ENCODE measurements at places on chromosomes 2 and 18.

DNA sequence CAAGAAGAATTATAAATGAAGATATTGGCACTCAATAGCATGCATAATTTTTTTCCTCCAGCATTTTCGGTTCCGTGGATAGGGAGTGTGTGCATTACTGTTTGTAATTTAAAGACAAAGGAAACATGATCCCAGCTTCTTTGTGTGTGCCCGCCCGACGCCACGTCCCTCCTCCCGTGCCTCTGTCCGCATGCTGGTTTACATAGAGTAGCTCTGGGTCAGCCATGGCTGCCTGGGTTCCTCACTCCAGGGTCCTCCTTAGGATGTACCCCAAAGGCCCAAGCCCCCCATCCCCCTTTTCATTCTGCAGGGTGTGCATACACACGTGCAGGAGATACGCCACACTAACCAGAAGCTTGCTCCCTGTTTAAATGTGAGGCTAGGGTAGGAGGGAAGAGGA, 214.7 kb downstream of the KLHL29 start:
- no peak for DNase-seq

DNA sequence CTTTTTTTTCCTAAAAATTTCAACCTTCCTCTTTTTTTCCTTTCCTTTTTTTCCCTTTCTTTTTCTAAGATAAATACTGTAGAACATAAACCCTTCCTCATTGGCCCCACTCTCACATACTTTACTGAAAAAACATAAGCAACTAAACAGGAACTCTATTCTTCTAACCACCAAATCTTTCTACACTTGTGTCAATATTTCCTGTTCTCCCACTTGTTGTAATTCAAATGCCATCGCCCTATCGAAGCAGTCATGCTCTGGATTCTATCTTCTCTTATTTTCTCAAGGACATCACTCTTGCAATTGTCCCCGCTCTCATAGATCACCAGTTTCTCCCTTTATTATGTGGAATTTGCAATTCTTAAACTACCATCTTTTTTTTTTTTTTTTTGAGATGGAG, 20.2 kb upstream of the SSB start:
- no peak for DNase-seq

- no peak for DNase-seq
Measured at GRCh38 chr2:14896330-14897030, 264.0 kb downstream of the LRATD1 start.

- DNase-seq, result no peak
Measured at GRCh38 chr2:29601321-29601720, 320.1 kb downstream of the ALK start.

- no peak for DNase-seq
Measured at GRCh38 chr2:202848813-202849212, 22.8 kb downstream of the ICA1L start.

DNA sequence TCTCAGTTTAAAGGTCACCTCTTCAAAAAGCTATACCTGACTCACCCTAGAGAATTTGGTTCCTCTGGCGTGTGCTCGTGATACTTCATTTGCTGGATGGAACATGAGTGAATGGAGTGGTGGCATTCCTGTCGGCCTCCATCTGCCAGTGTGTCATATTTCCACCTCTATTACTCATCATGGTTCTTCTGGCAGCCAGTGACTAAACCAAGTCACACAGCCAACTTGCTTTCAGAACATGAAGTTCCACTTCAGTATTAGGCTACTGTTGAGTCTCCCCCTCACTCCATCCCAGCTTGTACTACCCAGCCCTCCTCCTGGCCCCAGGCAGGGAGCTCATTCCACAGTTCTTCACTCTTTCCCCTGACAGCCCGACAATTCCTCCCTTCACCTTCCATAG, 169.8 kb downstream of the MREG start:
- DNase-seq, result peak; percentile 98

DNA sequence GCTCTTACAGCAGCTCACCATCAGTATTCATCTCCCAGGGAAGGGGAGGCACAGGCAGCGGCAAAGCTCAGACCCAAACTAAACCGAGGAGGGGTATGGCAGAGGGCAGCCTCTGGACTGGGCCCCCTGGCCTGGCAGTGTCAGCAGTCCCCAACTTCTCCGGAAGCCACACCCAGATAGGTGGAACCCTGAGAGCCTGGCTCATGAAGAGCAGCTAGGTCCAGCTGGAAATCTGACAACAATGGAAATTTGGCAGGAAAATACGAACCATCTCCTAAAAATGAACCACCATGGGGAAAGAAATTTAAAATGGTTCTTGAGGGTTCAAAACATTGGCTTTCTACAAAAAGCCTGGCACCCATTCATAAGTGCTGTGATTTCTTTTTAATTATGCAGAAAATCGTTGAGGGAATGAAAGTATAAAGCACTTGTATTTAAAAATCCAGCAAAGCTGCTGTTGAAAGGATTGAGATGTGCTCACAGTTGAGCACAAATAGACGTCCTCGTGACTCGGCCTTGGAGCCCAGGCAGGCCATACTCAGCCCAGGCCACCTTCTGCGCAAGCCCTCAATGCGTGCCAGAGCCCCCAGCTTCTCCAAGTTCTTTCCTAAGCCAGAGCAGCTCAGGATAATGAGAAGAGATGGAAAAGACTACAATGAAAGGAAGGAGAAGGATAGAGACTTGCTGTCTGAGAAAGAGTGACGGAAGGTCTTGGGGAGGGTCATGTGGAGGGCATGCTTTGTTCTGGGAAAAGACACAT, 93.0 kb downstream of the COL6A3 start:
- DNase-seq, result no peak

DNA sequence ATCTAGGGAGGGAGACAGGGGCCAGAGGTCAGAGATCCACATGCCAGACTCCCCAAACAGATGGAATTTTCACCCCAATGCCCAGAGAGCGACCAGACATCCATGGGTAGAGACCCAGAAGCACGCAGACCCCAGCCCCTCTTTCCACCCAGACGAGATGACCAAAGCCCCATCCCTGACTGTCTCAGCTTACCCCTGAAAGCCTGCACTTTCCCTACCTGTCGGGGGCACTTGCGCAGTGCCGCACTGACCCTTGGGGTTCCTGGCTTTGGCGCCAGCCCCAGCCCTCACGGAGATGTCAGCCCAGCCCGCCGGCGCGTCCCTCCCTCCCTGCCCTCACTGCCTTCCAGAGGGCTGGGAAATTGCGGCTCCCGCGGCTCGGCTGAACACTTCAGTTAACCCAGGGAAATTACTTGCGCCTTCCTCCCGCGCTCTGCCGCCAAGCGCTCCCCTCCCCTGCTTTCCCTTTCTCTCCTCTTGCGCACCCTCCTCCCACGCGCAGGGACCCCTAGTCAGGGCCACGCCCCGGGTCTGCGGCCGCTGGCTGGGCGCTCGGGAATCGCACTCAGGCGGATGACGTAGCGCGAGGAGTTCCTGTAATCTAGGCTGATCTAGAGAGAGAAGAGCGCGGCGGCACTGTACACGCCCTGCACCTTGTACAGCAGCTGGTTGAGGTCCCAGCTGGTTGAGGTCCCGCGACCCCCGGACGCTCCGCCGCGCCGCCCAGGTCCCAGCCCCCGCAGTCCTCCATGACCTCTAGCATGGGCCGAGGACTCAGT, 12.0 kb downstream of the ALPG start:
- peak; percentile 17 for DNase-seq

- DNase-seq, result no peak
Measured at GRCh38 chr2:7057865-7058400, 140.7 kb downstream of the RNF144A start.

DNA sequence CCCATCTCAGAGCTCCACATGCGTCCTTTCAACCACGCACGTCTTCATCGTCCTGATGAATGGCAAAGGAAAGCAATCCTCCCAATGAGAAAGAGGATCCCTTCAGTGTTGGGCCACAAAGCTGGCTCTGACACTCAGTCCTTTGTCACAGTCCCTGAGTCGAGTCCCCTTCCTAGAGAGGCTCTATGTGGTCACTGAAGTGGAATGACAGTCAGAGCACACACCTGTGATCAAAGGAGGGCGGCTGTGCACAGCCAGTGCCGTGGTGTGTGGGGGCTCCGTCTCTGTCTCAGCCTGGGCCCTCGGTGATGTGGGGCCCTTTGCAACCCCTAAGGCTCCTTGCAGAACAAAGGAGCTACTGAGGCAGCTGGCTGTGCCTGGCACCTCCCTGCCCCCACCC, 157.3 kb upstream of the APCDD1 start:
- DNase-seq, result no peak

GRCh38 chr2:101076581-101076980, 74.5 kb downstream of the RPL31 start:
- no peak for DNase-seq

- DNase-seq, result no peak
Measured at GRCh38 chr2:151030663-151031230, 230.9 kb downstream of the RBM43 start.

DNA sequence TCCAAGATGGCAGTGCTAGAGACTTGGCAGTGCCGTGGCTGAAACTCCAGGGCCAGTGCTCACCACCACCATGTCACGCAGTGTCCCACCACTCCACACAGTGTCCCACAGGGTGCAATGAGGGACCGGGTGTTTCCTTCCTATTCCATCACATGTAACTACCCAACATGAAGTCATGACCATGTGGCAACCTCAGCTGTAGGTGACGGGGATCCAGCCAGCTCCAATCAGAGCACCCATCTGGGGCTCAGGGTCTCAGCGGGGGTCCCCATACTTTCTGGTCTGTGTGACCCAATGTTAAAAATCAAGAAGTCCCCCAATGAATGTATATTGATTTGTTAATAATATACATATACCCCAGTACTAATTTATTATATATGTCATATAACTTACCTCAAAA, 52.1 kb downstream of the PTGR3 start:
- no peak for DNase-seq

GRCh38 chr2:106667478-106668070, 180.4 kb downstream of the CD8B2 start:
- DNase-seq, result no peak

DNA sequence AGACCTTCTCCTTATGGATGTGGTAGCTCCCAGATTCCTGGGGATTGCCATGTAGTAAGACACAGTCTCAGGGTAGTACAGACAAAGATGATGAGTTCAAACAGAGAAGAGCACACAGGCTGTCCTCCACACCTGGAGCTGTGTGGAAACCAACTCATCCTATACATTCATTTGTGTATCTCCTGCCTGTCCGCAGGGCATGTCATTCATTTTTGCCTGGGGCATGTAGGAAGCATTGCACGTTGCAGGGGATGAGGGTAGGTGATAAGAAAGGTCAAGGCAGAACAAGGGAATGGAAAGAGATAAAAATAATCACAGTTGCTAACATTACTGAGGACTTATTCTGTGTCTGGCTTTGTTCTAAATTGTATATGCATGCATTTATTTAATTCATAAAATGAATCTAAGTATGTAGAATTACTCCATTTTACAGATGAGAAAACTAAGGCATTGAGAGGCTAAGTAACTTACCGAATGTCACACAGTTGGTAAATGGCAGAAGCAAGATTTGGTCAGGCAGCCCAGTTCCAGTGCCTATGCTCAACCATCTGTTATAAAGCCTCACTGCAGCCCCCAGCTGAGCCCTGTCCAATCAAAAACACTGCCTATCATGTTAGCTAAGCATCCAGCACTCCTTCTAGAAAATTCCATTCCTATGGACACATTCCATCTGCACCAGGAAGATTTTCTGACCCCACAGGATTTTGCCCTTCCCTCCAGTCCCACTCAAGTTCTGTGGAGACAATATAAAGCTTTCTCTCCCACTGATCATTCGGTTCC, 81.0 kb downstream of the SUMO1 start:
- DNase-seq, result no peak

DNA sequence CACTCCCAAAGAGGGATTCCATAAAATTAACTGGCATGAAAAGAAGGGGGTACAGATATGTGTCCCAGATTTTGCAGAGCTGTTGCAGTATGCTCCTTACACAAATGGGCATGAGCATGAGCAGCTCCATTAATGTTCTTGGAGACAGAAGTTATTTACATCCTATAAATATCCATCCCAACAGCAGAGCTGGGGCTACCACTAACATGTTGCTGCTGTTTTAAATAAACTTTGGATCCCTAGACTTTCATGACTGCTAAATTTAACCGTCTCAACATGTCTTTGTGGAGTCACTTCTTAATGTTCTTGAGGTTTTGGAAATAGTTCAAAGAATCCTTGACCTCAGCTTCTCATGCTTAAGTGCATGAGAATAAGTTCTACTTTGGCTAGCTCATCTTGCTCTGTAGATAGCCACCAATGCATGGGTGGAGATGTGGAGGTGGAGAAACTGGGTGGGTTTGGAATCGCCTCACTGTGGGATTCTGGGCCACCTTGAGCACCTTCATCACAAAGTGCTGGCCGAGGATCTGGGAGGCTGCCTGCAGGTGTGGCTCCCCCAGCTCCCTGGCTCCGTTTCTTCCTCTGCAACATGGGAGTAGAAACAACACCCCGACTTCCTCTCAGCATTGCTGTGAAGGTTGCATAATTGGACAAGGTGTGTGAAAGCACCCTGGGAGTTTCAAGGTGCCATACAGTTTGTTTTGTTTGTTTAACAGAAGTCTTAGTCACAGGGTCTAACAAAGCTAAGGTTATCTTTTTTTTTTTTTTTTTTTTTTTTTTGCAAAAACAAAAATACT, 307.2 kb downstream of the MYCN start:
- DNase-seq, result peak; percentile 69

DNA sequence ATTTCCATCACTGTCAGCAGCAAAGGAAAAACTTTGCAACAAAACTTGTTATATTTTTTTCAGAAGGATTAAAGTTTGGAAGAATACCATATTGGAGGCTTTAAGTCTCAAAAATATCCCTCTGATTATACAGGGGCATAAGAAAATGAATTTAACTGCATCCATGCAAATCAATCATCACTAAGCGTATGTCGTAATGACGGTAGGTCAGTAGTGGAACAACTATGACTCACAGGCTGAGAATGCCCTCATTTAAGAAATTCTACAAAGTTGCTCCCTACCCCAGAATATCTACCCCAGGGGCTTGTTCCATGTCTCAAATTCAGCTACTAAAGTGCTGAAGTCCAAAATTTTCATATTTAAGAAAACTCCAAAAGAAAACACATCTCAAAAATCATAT, 12.5 kb upstream of the NAB1 start:
- peak; percentile 90 for DNase-seq

DNA sequence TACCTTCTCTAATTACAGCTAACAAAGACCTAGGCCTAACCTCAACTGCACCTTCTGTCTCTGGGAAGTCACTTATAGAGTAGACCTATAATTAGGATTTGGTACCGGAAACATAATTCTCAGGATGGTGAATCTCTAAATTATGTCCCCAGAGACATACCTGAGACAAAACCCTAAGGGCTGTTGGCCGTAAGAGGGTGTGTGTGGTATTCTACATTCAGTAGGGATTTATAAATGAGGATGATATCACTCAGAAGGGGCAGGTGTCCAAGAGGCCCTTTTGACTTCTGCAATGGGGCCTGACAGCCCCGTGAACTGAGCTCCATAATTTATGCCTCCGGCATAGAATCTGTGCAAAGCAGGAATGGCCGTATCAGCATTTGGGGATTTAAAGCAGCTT, 13.5 kb upstream of the DARS1 start:
- no peak for DNase-seq

DNA sequence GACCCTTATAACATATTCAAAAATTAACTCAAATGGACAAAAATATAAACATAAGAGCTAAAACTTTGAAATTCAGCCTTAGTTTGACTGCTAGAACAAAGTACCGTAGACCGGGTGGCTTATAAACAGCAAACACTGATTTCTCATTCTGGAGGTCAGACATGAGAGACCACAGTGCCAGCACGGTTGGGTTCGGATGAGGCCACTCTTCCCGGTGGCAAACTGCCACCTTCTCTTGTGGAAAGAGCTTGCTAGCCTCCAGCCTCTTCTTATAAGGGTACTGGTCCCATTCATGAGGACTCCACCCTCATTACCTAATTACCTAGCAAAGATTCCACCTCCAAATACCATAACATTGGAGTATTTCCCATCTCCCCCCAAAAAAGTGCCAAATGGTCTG, 91.3 kb downstream of the FAM210A start:
- DNase-seq, result no peak

- DNase-seq, result no peak
Measured at GRCh38 chr2:81276595-81276994, 972.0 kb upstream of the LRRTM1 start.
